ENCODE measurements at places on chromosomes 1 and 21.

GRCh38 chr21:45870421-45870820, 111.1 kb upstream of the COL6A1 start:
- no peak for DNase-seq

- DNase-seq = no peak
Measured at GRCh38 chr1:177909416-177909815, 60.4 kb downstream of the SEC16B start.

DNA sequence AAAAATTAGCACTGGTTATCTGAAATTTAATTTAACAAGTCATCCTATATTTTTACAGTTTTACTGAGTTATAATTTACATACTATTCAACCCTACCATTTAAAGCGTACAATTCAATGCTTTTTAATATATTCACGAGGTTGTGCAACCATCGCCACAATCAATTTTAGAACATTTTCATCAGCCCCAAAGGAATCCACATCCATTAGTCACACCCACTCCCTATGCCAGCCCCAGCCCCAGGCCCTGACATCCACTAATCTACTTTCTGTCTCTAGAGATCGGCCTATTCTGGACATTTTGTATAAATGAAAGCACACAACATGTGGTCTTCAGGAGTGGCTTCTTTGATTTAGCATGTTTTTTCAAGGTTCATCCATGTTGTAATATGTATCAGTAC, 134.7 kb downstream of the PSMG1 start:
- no peak for DNase-seq

DNA sequence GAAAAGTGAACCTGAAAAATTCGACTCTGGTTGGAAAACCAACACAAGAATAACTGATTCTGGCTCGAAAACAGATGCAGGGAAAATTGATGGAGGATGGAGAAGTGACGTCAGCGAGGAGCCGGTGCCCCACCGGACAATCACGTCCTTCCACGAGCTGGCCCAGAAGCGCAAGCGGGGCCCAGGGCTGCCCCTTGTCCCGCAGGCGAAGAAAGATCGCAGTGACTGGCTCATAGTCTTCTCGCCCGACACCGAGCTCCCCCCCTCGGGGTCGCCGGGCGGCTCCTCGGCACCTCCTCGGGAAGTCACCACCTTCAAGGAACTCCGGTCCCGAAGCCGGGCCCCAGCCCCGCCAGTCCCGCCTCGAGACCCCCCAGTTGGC, 1.9 kb downstream of the RUSC1 start:
- DNase-seq = no peak

DNA sequence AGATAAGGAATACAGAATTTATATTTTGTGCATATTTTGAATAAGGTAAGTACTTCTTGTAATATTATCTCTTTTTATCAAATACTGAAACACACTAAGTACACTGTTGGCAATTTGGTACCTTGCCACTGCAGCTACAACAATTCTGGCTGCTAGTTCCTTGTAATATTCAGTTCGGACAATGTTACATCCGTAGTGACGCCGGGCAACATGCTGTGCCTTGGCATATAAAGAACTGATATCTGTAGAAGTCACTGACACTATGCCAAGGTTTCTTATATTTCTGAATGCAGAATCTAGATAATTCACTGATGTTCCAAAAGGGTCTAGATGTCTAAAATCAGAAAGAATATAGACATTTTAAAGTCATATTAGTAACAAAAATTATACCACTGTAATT, 17.5 kb downstream of the TRMT1L start:
- no peak for DNase-seq

All from activated T-helper 1 cell treated with anti-CD3 and anti-CD28 coated beads, Interleukin-2, amount 50 U/mL, for 16 hours (primary cell).